ENCODE measurements at places on chromosomes 2 and 18.
A peak's percentile ranks its signal among the peaks of the same experiment; 100 is the strongest.

GRCh38 chr2:215900843-215901242, 112.5 kb downstream of the MREG start:
- DNase-seq, result no peak

DNA sequence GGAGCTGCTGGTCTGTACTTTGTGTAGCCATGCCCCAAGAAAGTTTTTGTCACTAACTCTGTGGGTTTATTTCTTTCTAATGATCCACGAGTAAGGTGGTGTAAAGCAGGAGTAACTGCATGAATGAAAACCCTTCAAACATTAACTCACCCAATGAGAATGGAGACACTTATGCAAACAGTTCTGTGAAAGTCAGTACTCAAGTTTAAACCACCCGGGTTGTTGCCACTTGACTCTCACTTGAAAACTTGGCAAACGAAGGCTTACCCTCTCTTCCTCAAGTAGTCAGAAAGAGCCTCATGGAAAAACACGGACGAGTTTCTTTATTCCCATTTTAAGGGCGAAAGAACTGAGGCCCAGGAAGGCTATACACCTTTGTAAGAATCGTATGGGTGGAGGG, 117.5 kb downstream of the MMADHC start:
- DNase-seq, result no peak

DNA sequence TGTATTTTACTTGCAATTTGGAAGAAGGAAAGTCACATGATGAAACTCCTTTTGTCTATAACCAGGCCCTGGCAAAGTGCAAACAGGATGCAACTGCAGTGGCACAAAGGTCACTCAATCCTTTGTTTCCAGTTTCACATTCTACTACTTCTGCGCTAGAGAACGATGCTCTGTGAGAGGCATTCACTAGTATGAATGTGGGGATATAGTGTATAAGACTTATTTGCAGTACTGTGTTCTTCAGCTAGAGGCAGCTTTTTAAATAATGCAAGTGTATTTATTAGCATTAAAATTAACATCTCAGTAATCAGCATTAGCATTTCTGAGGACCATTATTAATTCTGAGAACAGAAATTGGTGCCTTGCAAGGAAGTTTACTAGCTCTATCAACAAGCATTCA, 68.9 kb downstream of the PRPF40A start:
- peak; percentile 21 for DNase-seq

- no peak for DNase-seq
These were observed 40.2 kb downstream of the ONECUT2 start for GRCh38 chr18:57475408-57475807.

DNA sequence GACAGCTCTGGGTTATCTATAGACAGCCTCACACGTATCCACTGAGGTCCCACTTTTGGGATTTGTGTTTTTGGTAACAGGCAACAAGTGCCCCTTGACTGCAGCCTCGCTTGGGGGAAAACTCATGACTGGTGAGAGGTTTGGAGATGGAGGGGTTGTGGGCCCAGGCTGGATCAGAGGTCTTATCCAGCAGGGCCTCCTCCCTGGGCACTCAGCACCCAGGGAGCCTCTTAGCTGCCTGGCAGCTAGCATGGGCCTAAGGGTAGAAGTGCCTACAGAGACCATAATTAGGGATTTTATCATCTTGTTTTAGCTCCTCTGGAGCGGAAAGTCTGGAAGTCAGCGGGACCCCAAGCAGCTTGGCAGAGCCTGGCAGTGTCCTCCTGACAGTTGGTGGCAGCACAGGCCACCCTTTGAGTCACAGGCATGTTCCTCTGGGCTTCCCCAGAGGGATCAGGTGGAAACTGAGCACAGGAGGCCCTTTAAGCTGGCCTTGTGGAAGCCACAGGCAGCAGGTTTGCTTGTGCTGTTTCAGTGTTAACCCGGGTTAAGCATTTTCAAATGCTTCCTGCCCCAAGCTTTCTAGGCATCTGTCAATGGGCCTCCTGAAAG, 143.1 kb downstream of the KCTD1 start:
- DNase-seq, result no peak

DNA sequence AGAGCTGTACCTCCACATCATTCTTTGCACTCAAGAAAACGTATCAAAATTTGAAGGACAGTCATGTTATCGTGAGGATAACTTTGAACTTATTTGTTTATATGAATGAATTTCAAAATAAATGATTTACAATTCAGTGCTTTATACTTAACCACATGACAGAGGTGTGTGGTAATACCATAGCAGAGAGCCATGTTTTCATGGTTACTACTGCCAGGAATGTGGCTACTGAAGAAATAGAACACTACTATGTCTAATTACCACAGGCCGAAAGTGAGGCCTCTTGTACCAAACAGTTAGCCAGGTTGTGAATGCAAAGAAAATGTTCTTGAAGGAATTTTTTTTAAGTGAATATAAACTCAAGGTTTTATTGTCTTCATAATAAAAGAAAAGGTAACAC, 49.2 kb downstream of the AAK1 start:
- no peak for DNase-seq

DNA sequence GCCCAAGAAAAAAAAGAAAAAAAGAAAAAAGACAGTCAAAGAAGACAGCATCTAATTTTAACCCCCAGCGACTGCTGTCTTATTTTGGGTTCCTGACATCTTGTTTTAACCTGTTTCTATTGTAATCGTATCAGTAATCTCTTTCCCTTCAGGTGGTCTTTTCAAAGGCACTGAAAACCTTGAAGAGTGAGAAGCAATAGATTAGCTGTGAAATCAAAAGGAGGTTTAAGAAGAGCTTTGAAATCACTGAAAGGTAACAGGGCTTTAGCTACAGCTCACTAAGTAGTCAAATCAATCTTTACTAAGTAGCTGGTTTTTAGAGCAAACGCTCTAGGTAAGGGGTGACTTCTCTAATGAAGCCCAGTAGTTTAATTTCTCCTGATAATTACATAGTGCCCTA, 5.4 kb upstream of the TANC1 start:
- DNase-seq, result no peak

DNA sequence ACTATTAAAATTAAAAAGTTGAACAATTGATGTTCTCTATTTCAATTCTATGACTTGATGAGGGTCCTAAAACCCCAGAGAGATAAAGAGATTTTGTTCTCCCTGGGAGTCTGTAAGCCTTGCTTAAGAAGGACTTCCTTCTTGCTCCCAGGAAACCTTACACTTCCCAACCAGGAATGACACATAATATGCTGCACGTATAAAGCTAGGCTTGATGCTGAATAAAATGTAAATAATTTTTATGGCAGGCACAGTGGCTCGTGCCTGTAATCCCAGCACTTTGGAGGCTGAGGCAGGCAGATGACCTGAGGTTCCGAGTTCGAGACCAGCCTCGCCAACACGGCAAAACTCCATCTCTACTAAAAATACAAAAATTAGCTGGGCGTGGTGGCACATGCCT, 27.8 kb downstream of the SPIRE1 start:
- DNase-seq, result no peak

- DNase-seq, result no peak
These were observed 465 bp downstream of the SEPTIN10 start for GRCh38 chr2:109613081-109613921.

- DNase-seq, result no peak
These were observed 98.0 kb downstream of the STPG4 start for GRCh38 chr2:47056868-47057686.

GRCh38 chr2:74334931-74335333, 8.3 kb downstream of the SLC4A5 start:
- peak; percentile 67 for DNase-seq

DNA sequence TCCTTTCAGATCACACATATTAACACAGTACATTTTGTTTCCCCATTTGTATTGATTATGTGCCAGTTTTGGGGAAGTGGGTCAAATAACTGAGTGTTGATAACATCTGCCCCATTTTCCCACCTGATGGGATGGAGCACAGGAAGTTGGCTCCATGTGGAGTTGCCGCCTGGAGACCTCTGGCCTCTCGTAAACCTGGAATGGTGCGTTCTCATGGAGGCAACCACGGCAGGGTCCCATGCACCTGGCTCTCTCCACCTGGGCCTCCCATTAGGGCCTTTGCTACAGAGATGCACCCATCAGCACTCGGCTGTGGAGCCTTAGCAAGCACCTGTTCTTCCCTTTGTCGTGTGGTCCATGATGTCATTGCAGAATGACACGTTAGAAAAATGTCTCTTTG, 130.6 kb downstream of the MBP start:
- DNase-seq, result no peak

GRCh38 chr18:55097456-55098170, 138.4 kb upstream of the CCDC68 start:
- DNase-seq, result peak; percentile 80

DNA sequence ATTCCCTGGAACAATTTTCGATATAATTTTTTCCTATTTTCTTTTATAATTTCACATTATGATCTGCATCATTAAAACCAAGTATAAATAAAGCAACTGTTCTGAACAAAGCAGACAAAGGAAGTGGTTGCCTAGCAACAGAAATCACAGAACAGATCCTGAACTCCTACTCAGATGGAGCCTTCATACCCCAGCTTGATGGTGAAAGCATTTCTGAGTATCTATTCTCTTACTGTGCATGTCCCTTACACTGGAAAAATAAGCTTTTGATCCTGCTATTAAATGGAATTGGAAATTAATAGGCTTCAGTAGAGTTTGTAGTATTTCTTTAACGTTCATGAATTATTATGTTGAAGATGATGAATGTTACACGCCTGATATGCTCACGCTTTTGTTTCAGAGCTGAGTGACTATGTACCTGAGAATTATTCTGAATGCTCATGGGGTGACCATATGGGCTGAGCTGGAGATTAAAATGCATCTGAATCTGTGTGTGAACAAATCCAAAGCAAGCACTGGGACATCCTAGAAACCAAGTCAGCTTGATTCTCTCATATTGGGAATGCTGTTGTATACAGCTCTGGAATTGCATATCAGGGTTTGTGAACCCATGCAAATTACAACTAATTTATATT, 254.0 kb downstream of the KCNJ3 start:
- peak; percentile 13 for DNase-seq

DNA sequence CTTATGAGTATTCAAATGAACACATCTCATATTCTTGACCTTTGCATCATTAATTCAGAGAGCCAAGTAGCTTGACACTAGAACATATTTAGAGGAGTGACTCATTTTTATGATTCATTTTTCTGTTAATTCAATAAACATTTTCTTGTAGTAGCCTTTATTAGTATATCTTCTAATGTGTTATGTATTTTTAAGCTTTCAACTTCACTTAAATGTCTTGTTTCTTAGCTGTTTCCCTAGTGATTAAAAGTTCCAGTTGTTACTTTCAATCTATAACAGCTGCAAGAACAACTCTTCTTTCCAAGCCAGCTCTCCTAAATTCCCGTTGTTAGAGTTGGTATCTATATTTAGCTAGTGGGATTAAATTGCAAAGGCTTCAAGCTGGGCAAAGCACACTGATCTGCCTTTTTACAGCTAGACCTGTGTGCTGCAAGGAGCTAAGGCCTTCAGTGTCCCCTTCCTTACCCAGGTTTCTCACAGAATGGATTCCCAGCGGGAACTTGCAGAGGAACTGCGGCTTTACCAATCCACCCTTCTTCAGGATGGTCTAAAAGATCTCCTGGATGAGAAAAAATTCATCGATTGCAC, at the start of gene KLHL41:
Gene KLHL41, plus strand, starts transcription at position 405 of the 588 bp plus-strand sequence. Its CDS starts 77 bp downstream, at position 482.
- peak; percentile 12 for DNase-seq

GRCh38 chr2:239195992-239196391, 204.8 kb downstream of the HDAC4 start:
- DNase-seq, result no peak

DNA sequence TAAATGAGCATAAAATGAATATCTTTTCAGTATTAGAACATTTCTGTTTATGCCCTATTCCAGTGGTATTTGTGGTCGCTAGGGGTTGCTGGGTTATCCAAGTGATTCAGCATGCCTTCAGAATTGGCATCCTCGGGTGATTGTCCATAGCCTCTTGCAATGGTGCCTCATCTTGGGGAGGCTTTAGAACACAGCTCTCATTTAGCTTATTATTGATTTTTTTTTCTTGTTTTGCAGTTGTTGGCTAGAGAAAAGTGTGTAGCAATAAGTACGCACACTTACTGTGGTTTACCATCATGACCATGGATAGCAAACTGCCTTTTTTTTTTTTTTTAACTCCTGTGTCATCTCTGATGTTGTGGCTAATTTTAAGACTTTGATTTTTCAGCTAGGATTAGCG, 33.6 kb downstream of the PLEKHA3 start:
- no peak for DNase-seq

DNA sequence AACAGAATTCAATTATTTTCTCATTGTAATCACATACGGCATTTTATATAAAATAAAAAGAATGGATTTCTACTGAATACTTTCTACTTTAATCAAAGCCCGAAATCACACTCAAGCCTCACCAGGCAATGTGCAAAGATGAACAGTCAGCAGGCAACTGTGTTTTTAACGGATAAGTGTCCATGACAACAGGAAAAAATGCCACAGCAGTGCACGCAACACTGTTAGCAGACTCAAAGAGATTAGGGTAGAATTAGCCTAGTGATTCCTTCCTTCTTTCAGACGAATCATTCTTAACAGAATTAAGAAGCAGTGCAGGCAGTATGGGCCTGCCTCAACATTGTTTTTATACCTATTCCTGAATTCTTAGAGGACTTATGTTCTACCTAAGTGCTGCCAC, 135.6 kb downstream of the CDH2 start:
- no peak for DNase-seq

DNA sequence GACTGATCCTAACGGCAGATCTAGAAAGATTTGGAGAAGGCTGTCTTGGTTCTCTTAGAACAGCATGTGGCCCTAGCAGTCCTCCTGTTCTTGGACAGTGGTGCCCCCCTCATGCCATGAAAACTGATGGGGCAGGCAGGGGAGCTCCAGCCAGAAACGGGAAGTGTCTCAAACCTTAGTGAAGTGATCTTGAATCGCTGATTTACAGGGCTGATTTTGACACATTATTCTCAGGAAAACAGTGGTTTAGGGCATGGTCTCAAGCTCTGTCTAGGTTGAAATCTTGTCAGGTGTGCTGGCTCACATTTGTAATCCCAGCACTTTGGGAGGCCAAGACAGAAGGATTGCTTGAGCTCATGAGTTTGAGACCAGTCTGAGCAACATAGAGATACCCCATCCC, 37.8 kb downstream of the SRSF7 start:
- no peak for DNase-seq

- DNase-seq, result no peak
These were observed 3.8 kb downstream of the EVX2 start for GRCh38 chr2:176079831-176080539.

DNA sequence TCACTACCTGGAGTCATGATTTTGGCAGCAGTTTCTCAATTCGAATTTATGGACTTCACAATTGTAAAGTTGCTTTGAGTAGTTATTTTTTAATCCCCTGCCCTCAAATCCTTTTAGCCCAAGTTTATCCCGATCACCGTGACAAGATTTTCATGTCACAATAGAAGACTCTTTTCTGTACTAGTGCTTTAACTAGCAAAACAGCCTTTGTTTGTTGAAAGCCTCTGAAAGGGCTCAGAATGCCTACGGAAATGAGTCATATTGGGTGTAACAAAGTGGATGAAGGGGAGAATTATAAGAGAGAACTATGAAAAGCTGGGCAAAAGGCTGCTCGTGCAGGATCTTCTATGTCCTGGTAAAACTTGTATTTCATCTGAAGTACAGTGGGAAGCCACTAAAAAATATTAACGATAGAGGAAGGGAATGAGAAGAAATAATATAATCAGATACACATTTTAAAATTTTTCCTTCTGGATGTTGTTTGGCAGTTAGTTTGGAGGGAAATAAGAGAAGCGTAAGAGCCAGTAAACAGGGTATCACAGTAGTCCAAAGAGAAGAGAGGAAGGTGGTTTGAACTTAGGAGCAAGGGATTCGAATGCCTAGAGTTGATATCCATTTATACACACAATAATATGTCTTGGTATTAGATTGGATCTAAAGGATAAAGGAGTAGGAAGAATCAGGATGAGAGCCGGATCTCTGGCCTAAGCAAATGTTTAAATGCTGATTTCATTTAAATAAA, 114.9 kb downstream of the GALNT13 start:
- DNase-seq, result no peak

- no peak for DNase-seq
These were observed 149.7 kb upstream of the KLHL29 start for GRCh38 chr2:23235292-23235691.

All from kidney capillary endothelial cell (primary cell).